ENCODE measurements at places on chromosomes 7 and 10.

- DNase-seq, result no peak
Observed at GRCh38 chr10:92418221-92418620, 127.3 kb downstream of the MARCHF5 start.

DNA sequence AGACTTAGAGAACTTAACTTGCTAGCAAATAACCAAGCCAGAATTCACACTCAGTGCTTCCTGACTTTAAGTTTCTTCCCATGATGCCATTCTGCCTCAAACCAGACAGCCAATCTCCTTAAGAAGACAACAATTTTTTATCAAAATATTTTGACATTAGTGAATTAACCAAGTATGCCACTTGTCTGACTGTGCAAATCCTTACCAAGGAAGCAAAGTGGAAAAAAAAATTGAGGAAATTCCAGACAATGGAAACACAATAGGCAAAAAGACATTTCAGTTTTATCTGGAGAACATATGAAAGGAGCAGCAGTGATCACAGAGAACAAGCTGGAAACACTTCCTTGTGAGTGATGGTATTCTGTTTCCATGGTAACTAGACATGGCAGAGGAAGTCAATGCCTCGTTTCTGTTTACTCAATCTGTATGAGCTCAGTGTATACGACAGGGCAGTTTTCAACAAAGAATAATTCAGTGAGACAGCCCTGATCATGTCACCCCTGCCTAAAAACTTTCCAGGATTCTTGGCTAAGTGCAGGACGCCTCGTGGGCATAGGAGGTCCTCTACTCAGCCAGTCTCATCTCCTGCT lies 114.2 kb downstream of the DYNC1I1 start:
- DNase-seq, result peak; percentile 65

DNA sequence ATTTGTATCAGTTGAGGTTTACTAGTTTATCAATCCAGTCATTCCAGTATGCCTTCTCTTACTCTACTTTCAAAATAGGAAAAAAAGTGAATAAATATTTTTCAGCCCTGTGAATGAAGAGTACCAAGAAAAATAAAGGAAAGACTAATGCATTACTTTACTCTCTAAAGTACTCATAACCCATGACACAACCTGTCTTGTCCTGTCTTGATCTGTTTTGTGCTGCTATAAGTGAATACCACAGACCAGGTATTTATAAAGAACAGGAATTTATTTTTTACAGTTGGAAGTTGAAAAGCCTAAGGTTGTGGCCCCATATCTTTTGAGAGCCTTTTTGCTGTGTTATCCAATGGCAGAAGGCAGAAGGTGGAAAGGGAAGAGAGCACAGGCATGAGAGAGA lies 194.6 kb upstream of the DKK1 start:
- no peak for DNase-seq

DNA sequence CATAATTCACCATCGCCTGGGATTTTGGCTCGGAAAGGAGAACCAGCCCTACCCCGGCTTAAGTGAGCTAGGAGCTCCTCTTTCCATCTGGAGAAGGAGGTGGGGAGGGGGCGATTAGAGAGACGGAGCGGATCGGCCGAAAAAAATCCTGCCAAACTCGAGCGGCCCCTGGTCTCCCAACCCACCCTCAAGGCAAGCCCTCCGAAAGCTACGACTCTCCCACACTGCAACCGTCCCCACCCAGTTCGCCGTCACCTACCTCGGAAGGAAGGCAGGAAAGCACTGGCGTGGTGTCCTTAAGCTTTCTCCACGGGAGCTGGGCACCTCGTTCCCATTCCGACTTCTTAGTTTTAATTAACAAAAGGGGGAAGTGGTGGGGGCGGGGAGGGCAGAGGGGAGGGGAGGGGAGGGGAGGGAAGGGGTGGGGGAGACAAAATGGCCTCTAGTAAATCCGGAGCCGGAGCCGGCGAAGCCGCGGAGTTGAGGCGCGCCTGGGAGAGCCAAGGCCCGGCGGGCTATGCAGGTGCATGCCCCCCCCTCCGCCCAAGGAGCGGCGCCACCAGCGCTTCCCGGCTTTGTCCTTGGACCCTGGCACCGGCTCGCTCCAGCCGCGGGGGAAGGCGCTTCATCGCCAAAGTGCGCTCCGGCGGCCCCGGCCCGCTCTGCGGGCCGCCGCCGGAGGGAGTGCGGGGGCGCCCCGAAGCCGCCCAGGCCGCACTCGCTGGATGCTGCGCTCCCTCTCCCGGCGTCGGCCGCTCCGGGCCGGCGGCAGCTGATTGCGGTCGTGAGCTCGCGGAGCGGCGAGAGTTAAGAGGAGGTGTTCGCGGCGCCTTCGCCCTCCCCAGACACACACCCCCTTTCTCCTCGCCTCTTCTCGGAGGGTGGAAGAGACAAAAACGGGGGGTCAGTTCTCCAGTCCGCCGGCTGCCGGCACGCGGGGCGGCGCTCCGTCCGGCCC lies at the start of gene LRRC4:
Gene LRRC4 (minus strand): TSS at position 784 of the 958 bp plus-strand sequence. CDS start 797 bp downstream, outside the sequence.
- DNase-seq, result peak; percentile 6

DNA sequence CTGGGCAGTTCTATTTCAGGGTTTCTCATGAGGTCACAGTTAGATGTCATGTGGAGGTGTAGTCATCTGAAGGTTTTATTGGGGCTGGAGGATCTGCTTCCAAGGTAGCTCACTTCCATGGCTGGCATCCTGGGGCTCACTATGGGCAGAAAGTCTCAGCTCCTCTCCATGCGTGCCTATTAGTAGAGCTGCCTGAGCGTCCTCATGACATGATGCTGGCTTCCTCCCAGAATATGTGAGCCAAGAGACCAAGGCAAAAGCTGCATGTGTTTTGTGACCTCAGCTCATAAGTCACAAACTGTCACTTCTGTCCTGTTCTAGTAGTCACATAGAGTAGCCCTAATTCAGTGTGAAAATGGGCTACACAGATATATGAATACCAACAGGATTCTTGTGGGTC lies 524.4 kb downstream of the SUGCT start:
- DNase-seq, result no peak

DNA sequence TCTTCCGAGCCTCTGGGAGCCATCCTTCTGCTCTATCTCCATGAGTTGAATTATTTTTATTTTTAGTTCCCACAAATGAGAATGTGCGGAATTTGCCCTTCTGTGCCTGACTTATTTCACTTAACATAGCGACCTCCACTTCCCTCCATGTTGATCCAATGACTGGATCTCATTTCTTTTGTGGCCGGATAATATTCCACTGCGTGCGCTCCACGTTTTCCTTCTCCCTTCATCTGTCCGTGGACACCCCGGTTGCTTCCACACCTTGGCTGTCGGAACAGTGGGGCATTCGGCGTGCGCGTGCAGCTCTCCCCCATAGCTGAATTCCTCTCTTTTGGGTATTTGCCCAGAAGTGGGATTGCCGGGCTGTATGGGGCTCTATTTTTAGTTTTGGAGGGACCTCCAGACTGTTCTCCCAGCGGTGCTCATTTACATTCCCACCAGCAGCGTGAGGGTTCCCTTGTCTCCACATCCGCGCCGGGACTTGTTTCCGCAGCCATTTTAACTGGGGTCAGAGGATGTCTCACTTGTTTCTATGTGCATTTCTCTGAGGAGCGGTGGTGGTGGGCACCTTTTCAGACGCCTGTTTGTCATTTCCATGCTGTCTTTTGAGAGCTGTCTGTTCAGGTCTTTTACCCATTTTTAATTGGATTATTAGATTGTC lies 51.0 kb upstream of the SUN1 start:
- no peak for DNase-seq

- no peak for DNase-seq
Observed at GRCh38 chr10:125085258-125086054, 74.9 kb downstream of the CTBP2 start.

- DNase-seq, result no peak
Observed at GRCh38 chr7:19284136-19284535, 138.9 kb upstream of the FERD3L start.

DNA sequence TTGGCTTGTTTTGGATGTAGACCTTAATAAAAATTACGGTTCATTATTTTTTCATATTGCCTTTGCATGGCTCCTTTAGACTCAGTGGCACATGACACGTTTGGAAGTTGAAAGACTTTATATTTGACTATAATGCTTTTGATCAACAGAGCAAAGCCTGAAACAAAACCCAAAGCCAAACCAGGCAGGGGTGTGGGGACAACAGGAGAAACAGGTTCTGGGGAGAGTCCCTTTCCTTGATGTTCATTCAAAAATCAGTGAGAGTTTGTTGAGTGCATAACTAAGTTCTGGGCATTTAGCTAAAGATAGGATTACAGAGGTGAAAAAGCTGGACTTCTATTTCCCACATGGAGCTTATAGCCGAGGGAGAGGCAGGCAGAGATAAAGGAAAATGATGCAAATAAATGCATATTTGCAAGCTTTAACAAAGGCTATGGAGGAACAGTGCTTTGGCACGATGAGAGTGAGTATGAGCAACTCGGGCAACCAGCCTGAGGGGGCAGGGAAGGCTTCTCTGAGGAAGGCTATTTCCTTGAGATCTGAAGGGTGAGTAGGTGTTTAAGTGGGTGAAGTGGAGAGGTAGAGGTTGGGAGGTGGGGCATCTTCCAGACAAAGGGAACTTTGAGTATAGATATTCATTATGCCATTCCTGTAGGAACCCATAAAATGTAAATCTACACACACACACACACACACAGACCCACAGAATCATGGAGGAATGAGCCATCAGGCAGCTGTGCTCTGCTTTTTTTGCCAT lies 34.5 kb upstream of the PDZD8 start:
- no peak for DNase-seq

DNA sequence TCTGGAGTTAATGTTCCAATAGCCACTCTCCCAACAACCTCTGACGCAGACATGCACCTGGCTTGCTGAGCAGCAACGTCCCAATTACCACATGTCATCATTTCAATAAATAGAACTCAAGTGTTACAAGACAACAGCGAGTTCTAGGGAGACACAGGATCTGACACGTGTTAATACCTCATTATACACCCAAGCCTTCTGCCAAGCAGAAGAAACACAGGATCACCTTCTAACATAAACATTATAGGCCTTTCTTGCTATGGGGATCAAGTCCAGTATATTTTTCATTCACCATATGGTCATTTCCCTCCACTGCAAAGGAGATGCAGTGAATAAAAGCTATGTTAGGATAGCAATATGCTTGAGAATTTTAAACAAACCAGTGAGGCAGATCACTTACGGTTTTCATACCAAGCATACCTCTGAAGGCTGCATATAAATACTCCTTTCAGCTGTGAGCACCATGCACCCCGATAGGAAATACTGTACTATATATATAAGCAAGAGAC lies 74.2 kb downstream of the JAZF1 start:
- peak; percentile 71 for DNase-seq

DNA sequence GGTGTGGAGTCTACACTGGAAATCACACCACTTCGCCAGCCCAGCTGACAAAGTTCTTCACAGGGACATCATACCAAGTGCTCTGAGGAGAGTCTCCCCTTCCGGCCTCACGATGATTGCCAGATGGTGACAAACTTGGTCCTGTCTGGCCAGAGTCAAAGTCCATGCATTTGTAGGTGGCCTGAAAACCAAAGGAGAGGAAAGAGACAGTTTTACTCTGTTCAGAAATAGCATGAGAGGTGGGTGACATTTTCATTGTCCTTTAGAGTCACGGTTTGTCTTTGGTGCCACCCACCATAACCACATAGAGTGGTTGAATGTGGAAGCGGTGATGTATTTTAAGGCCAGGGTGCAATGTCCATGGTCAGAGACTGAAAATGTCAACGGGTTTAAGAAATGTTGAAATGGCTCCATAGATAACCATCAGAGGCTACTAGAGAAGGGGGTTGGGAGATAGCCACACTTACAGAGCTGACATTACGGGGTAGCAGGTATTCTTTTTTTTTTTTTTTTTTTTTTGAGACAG lies 33.0 kb downstream of the BTBD16 start:
- no peak for DNase-seq

- DNase-seq, result no peak
Observed at GRCh38 chr10:89475591-89475998, 59.8 kb downstream of the SLC16A12 start.

DNA sequence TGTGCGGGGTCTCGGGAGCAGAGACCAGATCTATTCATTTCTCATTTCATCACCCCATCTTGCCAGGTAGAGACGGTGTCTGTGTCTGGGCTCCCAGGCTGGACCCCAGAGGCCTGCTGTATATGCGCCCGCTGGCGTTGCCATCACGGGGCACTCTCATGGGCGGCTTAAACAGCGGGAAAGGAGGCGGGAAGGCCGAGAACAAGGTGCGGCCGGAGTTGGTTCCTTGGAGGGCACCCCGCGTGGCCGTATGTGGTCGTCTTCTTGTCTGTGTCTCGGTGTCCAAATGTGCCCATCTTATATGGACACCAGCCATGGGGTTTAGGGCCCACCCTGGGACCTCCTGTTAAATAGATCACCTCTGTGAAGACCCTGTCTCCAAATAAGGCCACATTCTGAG lies 2.1 kb upstream of the CFAP46 start:
- DNase-seq, result no peak

GRCh38 chr10:121574519-121575166 lies 23.6 kb downstream of the FGFR2 start:
- DNase-seq, result no peak

DNA sequence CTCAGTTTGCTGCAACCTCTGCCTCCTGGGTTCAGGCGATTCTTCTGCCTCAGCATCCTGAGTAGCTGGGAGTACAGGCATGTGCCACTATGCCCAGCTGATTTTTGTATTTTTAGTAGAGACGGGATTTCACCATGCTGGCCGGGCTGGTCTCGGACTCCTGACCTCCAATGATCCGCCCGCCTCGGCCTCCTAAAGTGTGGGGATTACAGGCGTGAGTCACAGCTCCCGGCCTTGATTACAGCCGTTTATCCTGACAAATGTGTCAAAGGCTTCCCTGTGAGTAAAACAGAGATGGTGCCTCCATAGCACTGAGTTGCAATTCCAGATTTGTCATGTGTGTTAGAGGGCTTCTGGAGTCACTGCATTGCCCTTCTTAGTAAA lies 273.7 kb downstream of the CCDC3 start:
- no peak for DNase-seq

GRCh38 chr7:116159711-116160110 lies 50.6 kb upstream of the TES start:
- DNase-seq, result no peak

DNA sequence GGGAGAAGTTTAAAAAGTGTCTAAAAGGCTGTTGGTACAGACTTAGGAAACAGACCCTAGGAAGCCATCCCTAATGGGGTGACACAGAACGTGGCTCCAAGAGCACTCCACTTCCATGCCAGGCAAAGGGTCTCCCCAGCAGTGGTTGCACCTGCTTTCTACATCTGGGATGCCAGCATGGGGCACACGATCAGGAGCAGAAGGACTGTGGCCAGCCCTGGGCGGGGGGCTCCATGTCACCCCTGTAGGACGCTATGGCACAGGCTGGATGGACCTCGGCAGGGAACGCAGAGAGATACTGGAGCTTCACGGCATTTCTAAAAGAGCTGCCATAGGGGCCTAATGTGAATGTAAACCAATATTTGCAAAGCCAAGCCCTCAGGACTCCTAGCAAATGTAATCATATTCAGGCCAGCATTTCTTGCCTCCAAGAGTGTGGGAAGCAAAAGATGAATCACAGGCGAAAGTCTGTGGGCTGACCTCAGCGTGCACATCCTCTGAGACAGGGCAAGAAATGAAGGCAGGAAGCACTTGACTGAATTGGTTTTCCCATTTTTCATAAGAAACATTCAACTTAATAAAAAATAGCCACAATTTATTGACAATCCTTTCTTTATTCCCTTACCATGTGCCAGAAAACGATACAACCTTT lies 93.9 kb downstream of the ATXN7L1 start:
- DNase-seq, result no peak

GRCh38 chr7:150784954-150785353 lies 15.2 kb downstream of the TMEM176B start:
- no peak for DNase-seq

- DNase-seq, result peak; percentile 16
Observed at GRCh38 chr10:72087969-72088888, at the start of gene SPOCK2. Gene SPOCK2 (minus strand): TSS chr10:72088551. CDS start chr10:72088328, 223 bp downstream.

Measured in NCI-H748 treated with DMSO at 0.1 percent for 48 hours (cell line).